AG09309 (cell line): ENCODE measurements at places on chromosomes 13 and 19.

DNA sequence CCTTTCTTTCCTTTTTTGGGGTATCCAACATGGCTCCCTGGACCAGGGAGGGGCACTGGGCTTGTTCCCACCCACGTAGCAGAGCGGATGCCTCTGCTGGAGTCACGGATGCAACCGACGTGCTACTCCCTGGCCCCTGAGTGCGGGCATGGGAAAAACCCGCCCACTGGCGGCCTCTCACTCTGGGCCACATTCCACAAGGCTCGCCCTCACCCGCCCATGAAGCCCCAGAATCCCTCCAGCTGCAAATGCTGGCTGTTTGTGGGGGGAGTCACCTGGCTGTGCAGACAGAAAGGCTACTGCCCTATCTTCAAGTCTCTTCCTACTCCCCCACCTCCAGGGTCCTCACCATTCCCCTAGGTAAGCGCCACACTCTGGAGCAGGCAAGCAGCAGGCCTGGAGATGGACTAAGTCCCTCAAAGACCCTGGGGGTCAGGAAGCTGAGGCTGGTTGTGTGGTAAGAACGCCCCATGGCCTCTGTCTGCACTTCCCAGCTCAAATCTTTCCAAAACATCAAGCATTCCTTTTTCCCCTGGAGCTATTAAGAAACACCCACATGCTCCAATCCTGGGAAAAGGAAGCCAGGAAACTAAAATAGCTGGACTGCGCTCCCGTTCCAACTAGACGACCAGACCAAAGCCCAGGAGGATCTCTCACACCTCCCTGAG is 17.9 kb upstream of the EPHX3 start:
- DNase-seq, result peak; percentile 85

DNA sequence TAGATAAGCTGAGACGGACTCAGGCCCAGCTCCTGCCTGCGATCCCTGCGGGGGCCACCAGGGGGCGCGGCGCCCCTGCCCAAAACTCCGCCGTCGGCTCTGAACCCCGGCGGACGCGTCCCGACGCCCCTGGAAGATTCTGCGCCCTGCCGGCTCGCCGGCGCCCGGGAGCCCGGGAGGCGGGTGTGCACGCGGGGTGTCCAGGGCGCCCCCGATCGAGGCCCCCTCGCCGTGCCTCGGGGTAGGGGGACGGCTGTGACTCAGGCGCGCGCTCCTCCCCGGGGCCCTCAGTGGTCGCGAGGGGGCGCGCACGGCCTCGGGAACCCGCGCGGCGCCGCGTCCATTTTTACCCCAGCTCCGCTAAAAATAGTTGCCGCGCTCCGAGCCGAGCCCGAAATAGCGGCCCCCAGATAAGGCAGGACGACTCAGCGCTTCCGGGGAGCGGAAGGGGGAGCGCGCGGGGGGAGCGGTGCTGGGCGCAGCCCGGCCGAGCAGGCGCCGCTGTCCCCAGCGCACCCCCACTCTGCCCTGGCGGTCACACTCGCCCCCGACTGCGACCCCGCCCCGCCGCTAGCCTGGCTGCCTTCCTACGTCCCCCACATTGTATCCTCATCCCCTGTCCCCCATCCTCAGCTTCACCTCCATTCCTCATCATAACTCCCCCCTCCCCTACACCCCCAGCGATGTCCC is 16.0 kb upstream of the ERCC1 start:
- DNase-seq, result no peak

- DNase-seq, result no peak
Measured at GRCh38 chr13:38752686-38753085, 65.8 kb downstream of the FREM2 start.

DNA sequence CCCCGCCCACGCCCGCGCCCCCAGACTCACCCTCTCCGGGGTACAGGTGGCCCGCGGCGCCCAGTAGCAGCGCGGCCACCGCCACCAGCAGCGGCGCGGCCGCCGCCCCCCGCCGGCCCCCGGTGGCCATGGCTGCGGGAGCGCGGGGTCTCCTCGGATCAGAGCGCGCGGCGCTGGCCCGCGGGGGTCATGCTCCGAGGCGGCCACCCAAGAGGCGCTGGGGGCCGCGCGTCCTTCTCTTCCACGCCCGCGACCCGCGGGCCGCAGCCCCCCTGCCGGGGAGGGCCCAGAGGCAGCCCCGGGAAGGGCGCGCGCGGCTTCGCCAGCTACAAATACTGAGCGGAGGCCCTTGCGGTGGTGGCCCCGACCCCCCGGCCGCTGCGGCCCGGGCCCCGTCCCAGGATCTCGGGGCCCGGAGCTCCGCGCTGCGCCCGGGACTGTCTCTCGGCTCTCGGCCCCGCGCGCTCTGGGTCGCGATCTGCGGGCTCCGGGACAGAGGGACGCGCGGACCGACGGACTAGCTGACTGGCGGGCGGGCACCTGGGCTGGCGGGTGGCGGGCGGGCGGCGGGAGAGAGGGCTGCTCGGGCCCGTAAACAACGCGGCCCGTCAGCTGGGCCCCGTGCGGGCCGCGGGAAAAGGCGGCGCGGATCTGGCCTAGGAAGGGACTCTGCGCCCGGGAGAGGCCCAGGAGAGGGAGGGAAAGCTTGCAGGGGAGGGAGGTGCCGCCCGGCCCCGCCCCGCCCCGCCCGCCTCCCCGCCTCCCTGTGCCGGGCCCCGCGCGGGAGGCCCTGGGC is at the start of gene INSR:
INSR (minus strand) TSS at position 653 of the 796 bp plus-strand sequence; CDS start at position 130, 523 bp downstream.
- peak; percentile 46 for DNase-seq

GRCh38 chr19:30757837-30758617 is 385.8 kb downstream of the ZNF536 start:
- no peak for DNase-seq

DNA sequence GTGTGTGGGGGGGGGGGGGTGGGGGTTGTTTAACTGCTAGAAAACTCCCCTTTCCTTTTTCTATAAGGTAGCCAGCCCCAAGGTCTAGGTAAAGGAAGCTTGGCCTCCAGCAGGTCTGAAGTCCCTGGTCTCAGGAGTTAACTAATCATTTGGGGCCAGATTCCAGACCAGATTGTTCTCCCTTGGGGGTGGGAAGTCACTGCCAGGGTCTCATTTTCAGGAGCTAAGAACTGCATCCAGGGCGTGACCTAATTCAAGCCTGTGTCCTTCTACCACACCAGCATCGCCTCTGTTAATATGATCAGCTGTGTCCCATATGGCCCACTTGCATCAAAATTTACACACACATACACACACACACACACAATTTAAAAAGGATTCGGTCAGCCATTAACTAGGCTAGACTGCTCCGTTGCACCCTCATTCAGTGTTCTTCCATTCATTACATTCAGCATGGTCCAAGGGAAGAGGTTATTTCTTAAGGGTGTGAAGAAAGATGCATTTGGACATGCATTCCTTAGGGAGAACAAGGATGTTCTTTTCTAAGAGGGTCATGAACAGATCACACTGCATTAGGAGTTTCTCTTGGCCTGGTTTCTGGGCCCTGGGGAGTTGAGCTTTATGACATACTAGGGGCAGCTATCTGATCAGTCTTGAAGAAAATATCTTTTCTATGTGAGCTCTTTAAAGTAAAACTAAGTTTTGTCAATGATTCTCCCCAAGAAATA is 91.0 kb downstream of the FGF14 start:
- no peak for DNase-seq

GRCh38 chr19:51901860-51902259 is 3.0 kb downstream of the ZNF649 start:
- DNase-seq, result no peak

DNA sequence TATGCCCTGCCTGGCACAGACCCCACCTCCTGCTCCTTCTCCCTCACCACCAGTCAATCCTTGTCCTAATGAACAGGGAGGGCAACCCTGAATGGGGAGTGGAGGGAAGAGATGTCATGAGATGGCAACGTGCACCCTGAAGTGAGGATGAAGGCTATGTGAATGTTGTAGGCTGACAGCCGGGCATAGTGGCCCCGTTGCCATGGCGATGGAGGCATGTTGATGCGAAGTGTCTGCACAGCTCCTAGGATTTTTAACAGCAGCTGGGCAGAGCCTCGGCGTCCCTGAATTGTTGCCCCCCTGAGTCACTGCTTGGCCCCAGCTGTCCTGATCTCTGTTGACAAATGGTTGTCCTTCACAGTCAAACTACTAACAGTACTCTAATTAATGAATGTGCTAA is 4.8 kb upstream of the ALOX5AP start:
- no peak for DNase-seq

DNA sequence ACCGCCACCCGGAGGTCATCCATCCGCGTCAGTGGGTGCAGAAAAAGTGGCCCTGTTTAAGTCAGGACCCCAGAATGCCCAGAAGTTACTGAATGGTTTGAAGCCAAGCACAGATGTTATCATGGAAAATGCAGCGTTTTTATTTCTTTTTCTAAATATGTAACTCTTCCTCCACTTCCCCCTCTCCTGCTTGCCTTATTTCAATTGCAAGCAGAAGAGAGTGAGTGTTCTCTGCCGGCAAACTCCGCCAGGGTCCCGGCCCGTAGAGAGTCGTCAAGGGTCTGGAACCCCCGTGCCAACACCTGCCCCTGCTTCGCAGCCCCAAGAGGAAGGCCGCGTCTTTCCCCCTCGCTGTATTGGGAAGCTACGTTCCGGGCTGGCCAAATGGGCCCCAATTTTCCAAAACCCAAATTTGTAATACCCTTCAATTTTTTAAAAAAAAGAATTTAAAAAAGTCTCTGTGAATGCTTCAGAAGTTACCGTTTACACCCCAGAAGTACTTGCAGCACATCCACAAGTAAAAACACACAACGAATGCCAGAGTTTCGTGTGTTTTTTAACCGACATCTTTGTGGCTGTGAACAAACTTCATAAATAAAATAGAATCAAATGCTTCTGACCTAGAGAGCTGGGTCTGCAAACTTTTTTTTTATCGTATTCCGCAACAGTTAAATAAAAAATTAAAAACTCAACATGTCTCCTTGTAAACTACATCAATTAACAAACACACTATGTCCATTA is 712 bp upstream of the PDX1 start:
- DNase-seq, result no peak

DNA sequence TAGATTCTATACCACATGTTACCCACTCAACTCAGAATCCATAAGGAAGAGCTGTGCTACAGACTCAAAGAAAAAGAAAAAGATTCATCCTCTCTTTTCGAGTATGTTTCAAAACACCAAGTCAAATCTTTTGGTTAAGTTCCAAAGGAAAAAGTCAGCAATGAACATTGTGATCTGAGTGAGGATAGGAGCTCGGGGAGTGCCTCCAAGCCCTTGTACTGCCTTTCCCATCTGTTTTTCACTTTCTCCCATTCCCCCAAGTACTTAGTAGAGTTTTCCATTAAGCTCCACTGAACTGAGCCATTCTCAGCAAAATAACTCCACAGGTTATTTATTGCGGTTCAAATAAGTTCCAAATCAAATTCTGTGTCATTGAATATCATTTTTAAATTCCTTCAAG is 47.7 kb upstream of the MAB21L1 start:
- no peak for DNase-seq

DNA sequence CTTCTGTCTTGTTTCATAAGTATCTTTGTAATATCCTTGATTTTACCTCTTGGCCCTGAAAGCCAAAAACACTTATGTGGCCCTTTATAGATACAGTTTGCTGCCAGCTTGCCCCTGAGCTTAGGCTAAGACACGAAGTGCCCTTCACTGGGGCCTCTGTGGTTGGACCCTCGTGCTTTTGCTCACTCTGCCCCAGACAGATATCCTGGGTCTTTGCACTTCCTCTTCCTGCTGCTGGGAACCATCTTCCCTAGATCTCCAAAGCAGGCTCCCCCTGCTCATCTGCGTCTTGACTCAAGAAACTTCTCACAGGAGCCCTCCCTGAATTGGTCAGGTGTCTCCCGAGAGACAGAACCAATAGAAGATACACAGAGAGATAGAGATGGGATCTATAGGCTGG is 2.0 kb upstream of the TNFSF14 start:
- DNase-seq, result no peak

- no peak for DNase-seq
Measured at GRCh38 chr19:4130744-4131438, 7.0 kb upstream of the MAP2K2 start.

GRCh38 chr19:16637535-16637934 is 9.5 kb upstream of the MED26 start:
- no peak for DNase-seq

- DNase-seq, result no peak
Measured at GRCh38 chr13:34620862-34621261, 321.2 kb upstream of the NBEA start.
